Panc1 (cell line): ENCODE measurements at places on chromosomes 11 and 22. TPM values are rescaled to one million over a fixed set of nuclear protein-coding genes. Genes with fewer than 3 reads are reported as not detected.

The NXPE2 gene
- total RNA-seq = not detected

The PLAAT4 gene
- total RNA-seq = 15.2 TPM

The KCNJ11 gene
- 0.67 TPM for total RNA-seq

The MCHR1 gene
- total RNA-seq = not detected

The KLHDC7B gene
- total RNA-seq = 1.8 TPM

The CECR2 gene
- total RNA-seq = 3.6 TPM

The LRRC4C gene
- total RNA-seq = 0.15 TPM

The TEX12 gene
- total RNA-seq = 0.23 TPM

DNA sequence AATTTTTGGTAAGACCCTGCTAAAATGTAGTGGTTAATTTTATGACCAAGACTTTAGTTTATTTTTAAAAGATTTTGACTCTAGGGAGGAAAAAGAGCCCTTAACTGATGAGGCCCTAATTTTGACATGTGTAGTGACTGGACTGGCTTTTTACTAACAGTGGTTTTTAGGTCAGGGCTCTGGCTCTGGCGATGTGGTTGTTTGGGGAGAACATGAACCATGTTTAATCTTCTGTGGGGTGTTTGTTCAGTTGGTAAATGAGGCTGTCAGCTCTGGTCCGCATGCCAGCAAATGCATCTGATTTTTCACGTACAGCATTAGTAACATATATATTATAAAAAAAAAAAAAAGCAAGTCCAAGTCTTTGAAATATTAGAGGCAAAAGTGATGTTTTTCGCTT is 104.3 kb downstream of the EXT2 start:
- no peak for DNase-seq

- no peak for DNase-seq
Observed at GRCh38 chr22:22737590-22737989, 93.2 kb downstream of the GGTLC2 start.

DNA sequence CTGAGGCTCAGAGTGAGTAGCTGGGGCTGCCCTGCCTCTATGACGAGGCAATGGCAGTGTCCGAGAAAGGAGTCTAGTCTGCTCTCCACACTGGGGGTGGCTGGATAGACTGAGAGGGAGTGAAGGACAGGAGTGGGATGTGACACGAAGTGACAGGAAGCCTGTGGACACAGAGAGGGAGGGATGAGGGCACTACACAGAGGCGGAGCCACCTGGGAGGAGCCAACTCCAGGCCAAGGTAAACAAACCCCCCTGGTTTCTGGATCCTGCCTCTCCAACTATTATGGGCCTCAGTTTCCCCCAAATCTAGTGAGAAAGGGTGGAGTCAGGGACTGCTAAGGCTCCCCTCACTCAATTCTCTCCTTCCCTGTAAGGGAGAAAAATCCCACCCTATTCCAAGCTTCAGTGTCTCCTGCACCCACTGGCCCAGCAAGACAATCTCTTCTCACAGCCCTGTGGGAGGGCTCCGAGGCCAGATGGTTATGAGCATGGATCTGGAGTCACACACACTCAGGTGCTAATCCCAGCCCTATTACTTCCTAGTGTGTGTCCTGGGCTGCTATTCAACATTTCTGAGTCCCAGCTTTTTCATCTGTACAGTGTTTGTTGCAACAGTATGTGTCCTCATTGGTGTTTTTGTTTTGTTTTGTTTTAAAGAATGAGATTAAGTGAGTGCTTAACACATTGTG is 24.9 kb downstream of the ASPHD2 start:
- DNase-seq = no peak

- DNase-seq = no peak
Observed at GRCh38 chr11:129846508-129847335, 31.1 kb downstream of the TMEM45B start.

DNA sequence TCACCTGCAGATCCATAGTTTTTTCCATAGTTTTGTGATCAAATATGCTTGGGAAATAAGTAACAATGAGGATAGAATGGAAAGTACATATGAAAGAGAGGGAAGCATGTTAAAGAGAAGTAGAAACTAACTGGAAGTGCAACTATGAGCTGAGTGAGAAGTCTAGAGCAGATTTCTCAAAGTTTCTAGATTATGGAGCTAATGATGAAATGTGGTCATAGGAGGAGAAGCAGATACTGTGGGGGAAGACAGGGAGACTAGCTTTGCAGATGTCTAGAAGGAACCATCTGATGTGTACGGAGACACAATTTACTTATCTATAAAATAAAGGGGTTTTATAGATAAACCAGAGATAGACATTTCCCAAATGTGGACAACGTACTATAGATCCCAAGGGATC is 37.1 kb downstream of the RELT start:
- DNase-seq = no peak

DNA sequence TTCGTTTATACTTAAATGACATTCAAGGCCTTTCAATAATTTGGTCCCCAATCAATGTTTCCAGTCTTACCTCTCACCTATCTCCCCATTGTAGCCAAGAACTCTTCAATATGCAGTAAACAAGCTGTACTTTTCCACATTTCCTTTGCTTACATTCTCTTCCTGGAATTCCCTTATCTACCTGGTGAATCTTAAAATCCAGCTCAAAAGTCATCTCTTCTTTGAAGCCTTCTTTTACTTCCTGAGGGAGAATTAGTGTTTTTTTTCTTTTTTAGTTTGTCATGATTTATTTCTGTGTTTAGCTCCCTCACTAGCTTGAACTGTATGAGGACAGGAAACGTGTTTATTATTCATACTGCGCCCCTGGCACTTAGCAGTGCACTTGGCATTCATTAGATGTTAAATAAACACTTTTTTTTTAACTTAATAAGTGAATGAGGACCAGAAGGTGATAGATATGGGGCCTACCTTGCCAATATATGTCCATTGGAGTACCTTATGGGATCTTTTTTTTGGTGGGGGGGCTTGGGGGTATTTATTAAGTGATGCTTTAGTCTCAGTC is 4.9 kb upstream of the PTS start:
- DNase-seq = no peak

- no peak for DNase-seq
Observed at GRCh38 chr11:125514336-125515101, 18.5 kb upstream of the FEZ1 start.

GRCh38 chr11:67613313-67613959 is 6.7 kb downstream of the NDUFV1 start:
- no peak for DNase-seq

DNA sequence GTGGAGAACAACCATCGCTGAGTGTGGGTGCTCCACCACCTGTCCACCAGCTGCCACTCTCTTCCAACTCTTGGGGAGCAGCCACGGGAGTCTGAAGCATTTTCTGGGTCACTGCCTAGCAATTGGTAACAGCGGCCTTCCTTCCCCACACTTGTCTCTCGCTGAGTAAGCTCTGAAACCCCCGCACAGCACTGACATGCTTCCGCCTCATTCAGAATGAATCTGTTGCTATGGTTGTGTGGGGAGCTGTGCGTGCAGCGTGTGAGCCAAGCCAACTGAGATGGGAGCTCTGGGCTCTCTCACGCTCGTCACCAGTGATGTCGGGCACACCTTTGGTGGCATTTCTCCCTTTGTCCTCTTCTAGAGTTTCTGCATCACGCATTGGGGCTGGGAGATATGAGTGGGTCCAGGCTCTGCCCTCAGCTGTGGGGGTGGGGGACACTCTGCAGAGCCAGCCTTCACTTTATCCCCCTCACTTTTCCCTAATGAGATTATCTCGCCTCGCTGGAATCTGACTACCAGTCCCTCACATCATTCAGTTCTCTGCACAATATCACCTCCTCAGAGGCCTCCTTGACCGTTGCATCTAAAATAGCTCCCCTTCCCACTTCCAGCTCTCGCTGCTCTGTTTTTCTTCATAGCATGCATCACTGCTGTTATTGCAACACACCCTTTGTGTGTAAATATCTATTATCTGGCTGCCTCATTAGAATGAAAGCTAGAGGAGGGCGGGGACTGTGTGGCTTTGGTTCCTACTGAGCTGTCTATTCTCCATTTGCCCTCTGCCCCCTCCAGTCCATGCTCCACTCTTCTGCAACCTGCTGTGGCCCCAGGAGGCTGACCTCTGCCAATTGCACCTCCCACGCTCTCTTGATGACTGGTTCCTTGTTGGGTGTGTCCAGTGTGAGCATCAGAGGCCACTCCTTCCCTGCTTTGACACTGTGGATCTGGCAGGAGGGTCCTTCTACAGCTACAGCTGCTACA is 569.9 kb upstream of the CADM1 start:
- no peak for DNase-seq

DNA sequence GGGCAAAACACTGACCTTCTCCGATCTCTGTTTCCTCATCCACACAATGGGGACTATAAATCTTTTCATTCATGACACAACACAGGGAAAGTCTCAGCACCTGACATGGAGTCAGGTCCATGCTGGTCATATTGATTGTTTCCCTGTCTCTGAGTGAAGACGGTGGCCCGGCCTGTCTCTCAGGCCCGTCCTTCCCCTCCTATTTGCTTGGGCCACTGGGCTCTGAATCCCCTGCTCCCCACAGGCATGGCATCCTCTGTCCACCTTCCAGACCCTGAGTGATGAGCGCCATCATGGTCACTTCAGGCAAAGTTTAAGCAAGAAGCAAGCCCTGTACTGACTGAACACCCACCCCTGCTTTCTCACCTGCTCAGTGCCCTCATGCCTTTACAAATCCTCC is 113.3 kb upstream of the ALX4 start:
- DNase-seq = no peak

GRCh38 chr22:29275819-29276565 is 7.9 kb downstream of the EWSR1 start:
- no peak for DNase-seq

DNA sequence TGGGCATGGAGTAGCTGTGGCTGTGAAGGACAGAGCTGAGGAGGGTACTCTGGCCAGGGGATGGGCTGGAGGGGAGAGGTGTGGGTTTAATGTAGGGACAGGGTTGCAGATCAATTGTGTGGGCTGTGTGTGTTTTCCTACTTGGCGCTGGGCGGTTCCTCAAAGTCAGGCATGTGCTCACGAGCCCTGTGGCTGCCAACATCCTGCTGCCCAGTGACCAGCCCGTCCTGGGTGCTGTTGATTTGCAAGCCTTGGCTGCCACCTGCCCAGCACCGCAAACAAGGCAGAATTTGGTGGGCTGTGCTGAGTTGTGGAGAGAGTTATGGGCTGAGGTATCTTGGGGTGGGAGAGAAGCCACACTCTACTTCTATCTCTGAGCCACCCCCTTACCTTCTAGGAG is 69.2 kb downstream of the SCN3B start:
- no peak for DNase-seq

GRCh38 chr11:10398525-10398924 is 56.5 kb upstream of the AMPD3 start:
- DNase-seq = no peak

GRCh38 chr22:33803371-33804282 is 116.6 kb downstream of the LARGE1 start:
- DNase-seq = no peak

GRCh38 chr11:66529069-66529468 is 16.8 kb downstream of the ZDHHC24 start:
- DNase-seq = no peak

DNA sequence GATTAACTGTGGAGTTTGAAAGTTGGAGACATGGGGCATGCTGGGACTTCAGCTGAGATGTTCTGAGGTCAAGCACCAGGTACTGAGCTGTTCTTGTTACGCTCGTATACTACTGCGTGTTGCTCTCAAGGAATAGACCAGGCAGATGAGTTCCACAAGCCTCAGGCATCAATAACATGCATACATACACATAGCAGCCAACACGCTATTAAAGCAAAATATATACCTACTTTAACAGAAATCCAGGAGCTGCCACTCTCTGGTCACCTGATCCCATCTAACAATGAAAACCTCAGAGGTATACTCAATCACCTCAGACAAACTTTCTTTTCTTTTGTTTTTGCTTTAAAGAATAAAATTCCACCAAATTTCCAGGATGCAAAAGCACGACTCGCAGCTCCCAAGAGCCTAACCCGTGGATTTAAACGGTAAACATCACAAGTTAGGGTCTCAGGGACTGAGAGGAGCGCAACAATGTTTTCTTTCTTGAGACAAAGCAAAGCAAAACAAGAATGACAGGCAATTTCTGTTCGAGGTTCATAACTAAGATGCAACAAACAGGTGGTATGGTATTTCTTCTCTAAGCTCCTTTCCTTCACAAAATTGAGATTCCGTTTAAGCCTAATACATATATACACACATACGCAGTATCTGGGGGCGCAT is 16.5 kb downstream of the BLID start:
- DNase-seq = no peak
